BJ (cell line): ENCODE measurements at places on chromosomes 6 and 20.
A peak's percentile ranks its signal among the peaks of the same experiment; 100 is the strongest.

GRCh38 chr20:63359937-63360849 lies 956 bp downstream of the CHRNA4 start:
- no peak for DNase-seq

DNA sequence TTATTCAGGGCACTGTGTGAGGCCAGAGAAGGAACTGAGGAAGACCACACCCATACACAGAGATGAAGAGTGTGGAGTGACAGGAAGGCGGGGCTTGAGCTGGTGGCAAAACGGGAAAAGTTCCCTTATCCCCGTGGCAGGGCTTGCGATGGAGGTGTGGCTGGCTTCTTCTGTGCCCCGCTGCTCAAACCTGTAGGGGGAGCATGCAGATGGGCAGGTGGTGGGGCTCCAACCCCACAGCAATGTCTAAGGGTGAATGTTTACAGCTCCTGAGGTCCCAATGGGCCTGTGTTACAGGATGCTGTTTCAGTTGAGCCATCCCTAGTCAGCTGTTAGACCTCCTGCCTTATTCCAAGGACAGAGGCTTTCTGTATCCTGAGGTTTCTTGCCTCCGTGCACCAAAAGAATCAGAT lies 105.9 kb downstream of the LY86 start:
- DNase-seq = no peak

DNA sequence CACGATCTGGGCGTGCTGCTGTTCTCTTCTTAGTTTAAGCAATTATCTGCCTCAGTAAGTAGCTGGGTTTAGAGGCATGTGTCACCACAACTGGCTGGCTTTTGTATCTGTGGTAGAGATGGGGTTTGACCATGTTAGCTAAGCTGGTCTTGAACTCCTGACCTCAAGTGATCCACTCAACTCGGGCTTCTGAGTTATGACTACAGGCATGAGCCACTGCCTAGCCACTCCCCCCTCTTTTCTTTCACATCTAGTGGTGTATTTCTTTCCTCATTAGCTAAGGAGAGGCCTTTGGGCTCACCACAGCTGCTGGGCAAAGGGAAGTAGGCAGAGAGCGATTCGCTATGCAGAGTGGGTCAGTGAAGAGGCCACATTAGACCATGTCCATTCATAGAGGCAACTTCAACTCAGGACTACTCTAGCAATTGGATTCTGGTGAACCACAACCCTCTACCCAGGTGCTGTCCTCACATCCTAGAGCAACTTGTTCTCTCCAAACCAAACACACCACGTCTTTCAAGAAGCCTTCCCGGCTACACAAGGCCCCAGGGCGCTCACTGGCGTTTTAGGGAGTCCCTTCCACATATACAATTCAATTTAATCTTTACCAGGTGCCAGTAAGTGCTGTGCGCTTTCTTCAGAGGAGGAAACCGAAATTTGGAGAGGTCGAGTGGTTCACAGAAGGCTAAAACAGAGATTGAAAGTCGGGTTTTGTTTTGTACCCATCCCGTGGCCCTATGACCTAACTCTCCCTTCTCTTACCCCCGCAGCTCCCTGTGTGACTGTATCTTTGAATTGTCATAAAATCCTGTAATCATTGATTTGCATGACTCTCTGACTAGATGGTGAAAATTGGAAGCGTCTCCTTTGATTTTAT lies 26.5 kb upstream of the GFOD1 start:
- no peak for DNase-seq

DNA sequence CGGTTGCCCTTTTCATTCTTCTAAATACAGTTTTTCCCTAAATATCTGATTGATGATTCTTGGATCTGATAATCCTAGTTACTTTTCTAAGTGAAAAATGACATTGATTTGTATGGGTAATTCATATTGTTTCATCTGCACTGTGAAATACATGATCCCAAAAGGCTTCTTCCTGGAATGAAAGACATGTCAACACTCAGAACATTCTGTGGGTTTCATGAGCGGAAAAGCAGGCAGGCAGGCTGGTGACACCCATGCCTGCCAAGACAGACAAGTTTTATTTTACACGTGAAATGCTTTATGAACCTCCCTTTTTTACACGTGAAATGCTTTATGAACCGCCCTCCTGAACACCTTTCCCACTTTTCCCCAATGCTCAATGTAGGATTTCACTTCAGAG lies 105.0 kb downstream of the PRKN start:
- DNase-seq = no peak

GRCh38 chr6:2733324-2733723 lies 17.4 kb downstream of the MYLK4 start:
- DNase-seq = no peak

- DNase-seq = peak; percentile 91
These were observed 261.2 kb upstream of the MARCKS start for GRCh38 chr6:113595911-113596376.

GRCh38 chr6:16420715-16421461 lies 182.5 kb downstream of the GMPR start:
- peak; percentile 96 for DNase-seq

DNA sequence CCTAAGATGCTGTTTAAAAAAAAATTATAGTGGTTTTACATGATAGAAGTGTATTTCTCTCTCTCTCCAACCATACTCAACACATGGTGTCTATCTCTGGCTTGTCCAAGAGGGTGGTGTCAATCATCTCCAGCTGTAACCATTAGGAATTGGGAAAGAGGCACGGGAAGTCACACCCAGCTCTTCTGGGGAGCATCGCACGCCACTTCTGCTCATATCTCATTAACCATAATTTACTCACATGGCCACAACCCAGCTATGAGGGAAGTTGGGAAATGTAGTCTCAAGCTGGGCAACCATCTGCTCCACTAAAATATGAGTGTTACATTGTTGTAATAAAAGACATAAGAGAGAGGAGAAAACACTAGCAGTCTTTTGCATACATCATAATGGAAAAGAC lies 30.4 kb upstream of the TSHZ2 start:
- no peak for DNase-seq

DNA sequence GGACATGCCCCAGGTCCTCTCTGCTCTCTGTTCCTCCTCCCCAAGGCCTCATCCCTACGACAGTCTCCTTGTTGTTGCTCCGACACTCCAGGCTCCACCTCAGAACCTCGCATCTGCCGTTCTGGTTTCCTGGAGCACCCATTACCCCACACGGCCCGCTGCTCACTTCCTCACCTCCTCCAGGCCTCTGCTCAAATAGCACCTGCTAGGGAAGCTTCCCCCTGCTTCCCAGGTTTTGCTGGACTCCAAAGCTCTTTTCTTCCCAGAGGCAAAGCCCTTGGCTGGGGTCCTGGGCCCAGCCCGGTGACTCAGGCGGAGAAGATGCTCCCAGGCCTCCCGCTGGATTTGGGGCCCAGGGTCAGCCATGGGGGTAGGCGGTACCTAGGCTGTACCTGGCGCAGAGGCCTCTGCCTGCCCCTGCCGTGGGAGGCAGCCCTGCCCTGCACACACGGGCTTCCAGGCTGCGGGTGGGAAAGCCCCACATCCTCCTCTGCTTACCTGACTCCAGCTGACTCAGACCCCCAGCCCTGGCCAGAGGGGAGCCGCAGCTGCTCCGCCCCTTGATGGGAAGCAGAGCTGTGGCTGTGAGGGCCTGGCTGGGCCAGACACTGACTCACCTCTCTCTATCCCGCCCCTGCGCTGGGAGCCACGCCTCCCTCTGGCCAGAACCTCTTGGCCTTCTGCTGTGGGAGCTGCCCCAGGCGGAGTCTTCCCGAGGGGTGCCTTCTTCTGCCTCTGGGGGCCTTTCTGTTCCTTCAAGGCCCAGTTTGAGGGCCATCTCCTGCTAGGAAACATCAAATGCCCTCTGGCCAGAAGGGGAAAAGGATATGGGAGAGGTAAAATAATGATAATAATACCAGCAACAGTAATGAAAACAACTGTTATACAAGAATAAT lies 130.5 kb downstream of the CEBPB start:
- peak; percentile 83 for DNase-seq

GRCh38 chr20:1801225-1801928 lies 93.8 kb upstream of the SIRPA start:
- no peak for DNase-seq

GRCh38 chr20:37382482-37383120 lies 36.7 kb downstream of the SRC start:
- DNase-seq = no peak

GRCh38 chr6:138377844-138378243 lies at the start of gene SMIM28:
Gene SMIM28, plus strand, starts transcription at chr6:138377905. Its CDS starts 168 bp downstream, at chr6:138378073.
- no peak for DNase-seq

DNA sequence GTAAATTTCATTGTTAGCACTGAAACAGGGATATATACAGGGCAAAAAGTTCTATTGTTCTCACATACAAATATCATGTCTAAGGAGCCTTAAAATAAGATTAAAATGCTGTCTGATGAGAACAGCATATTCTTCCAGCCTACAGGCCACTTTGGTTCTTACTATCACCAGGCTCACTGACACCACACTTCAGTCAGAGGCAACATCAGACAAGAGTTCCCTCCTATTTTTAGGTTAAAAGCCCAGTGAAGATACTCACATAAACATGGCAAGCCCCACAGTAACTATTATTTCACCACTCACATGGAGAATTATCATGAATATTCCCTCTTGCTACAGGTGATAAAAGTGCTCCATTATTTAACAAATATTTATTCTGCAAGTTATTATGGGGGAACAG lies 175.8 kb downstream of the ISM1 start:
- no peak for DNase-seq

DNA sequence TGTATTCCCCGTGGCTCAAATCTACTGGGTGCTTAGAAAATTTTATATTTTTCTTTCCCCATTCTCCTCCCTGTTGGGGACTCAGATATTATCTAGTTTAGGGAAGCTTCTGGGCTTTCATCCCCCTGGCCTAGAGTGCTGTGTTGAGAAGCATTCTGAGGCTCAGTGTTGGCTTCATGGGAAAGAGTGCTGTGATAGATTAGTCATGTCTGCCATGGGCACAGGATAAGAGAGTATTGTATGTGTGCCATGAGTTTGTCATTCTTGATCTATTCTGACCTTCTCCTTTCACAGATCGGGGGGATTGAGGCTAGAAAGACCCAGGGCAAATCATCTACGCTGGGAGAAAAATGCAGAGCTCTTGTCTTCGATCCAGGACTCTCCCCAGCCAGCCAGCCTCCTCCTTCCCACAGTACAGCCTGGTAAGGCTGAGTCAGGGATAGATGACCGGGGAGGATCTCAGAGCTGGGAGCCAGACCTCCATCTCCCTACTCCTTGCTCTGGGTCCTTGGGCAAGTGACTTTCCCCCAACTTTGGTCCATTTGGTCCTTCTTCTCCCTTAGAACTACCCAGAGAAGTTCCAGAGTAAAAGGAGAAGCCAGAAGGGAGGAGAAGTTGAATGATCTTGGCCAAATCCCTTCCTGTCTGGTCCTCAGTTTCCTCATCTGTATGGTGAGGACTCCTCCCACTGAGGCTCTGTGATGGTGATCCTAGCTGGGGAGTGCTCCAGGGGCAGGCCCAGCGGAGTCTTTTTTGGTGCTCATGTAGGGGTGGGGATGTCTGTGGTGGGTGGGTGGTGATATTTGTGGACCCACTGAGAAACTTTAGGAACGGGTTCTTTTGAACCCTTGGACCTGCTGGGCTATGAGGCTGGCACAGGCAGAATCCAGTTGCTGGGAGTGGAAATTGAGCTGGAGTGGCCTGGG lies 5.0 kb downstream of the SRC start:
- no peak for DNase-seq

DNA sequence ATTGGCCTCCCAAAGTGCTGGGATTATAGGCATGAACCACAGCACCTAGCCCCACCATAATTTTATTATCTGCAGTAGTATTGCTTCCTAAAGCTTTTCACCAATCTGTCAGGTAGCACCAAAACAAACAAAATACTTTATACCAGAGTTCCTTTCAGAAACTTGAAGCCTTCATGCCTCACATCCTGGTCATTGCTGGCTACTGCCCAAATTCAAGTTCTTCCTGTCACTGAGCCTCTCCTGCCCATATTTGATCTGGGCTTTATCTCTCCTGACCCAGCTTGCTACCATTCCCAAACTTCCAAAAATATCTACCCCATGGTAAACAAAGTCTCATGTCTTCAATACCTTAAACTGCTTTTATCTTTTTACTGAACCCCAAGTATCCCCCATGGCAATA lies 34.9 kb upstream of the DST start:
- no peak for DNase-seq

DNA sequence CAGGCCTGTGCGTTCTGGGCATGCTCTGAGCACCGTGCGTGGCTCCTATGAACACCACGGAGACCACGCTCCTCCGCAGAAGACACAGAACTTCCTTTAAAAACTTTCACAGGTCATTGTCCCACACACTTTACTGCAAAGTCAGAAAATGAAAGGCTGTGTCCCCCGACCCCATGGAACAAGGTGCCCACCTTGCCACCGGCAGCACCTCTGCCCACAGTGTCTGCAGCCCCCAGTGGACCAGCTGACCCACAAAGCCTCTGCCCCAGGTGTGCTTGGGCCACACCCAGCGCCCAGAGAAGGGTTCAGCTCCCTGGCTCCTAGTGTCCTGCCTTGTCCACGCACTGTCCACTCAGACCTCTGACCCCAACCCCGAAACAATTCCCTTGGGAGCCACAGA lies 8.7 kb downstream of the TAF4 start:
- no peak for DNase-seq

GRCh38 chr20:61120595-61121515 lies 131.2 kb upstream of the CDH4 start:
- no peak for DNase-seq

DNA sequence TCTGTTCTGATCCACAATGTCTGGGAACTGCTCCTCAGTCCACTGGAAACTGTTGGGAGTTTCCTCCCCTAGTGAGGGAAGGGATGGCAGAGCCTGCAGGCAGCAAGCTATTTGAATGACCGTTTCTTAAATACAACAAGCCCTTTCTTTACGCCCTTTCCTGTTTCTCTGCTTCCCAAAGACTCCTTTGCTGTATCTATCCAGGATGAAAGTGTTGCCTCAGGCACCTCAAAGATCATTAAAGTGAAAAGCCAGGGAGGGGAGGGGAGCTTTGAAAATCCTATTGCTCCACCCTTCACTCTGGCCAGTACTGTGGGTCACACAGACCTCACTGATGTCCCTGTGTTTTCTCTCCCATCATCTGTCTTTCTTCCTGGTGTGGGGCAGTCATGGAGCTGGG lies 213.1 kb downstream of the RNF144B start:
- no peak for DNase-seq

DNA sequence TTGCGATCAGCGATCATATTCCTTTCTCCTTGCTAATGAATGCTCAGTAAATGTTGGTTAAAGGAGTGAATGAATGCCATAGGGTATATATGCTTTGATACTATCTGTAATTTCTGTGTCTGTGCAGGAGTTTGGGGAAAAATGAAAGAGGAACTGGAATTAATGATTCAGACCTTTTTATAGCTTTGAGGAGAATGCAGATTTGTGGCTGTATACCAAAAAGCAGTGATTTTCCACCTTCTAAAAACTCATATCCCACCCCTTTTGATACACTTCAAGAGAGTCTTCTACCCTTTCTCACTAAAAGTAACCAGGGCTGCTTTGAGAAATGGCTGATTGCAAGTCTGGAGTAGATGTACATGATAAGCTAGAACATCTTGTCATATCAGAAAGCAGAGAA lies 26.6 kb upstream of the SUMO4 start:
- no peak for DNase-seq
